DMS79 (cell line): ENCODE measurements at places on chromosomes 5 and 9.

- no peak for DNase-seq
Observed at GRCh38 chr9:72649127-72649442, 127.7 kb downstream of the TMC1 start.

- no peak for DNase-seq
Observed at GRCh38 chr9:131259916-131260597, 16.3 kb downstream of the FAM78A start.

GRCh38 chr9:129258823-129259301 lies 80.8 kb upstream of the IER5L start:
- DNase-seq = no peak

GRCh38 chr5:124745928-124746915 lies at the start of gene ZNF608:
Gene ZNF608, minus strand, starts transcription at chr5:124746639. Its CDS starts 1,650 bp downstream, at chr5:124744989.
- DNase-seq = no peak

DNA sequence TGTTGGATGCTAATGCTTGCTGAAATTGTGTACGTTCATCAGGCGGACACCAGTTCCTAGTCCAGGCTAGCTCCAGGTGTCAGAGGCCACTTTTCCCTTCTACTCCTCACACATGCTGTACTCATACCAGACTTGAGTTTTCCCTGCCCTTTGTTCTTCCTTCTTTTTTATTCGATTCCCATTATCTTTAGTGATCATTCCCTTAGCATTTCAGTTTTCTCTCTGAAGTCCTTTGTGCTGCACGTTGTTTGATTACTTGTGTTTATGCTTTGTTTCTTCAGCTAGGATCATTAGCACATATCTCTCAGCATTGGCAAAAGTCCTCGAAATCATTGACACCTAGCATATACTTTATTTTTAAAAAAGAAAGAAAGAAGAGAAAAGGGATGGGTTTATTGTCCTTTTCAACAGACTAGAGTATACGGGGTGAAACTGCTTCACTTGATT lies 409 bp upstream of the COX7C start:
- no peak for DNase-seq

GRCh38 chr5:179905161-179905560 lies 2.5 kb downstream of the TBC1D9B start:
- no peak for DNase-seq

GRCh38 chr5:37839407-37840052 lies at the start of gene GDNF:
Gene GDNF, minus strand, starts transcription at chr5:37840041. Its CDS starts 5,245 bp downstream, at chr5:37834796.
- DNase-seq = no peak

GRCh38 chr9:121857928-121858327 lies 206.5 kb downstream of the DAB2IP start:
- peak; percentile 72 for DNase-seq

DNA sequence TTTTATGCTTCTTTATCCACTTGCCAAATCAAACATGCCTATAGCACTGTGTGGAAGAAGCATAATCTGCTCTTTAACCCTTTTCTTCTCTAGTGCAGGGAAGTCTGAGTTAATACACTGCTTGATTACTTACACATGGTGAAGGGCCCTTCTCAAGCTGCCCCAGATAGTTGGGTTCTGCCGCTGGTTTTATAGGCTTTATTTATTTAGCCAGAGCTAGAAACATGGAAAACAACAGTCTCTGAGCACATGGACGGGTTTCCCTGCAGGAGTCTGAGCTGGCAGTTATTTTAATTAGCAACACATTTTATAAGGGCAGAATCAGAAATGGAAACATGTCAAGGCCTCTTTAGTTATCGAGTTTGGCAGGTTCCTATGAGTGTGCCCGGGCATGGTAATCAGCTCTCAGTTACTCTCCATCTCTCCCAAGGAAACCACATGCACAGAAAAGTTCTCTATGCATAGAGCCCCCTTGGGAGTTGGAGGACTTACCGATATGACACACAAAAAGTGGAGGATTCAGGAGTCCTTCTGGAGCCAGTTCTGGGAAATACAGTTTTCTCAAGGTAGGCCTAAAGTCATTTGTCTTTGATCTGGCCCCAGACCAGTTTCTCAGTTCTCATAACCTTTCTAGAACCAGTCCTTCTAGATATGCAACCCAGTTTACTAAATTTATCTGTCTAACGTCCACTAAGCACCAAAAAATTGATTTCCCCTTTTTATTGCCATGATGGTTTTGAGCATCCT lies 564.8 kb downstream of the ACTL7B start:
- no peak for DNase-seq

- DNase-seq = no peak
Observed at GRCh38 chr9:94903961-94904421, 177.5 kb downstream of the AOPEP start.

- DNase-seq = no peak
Observed at GRCh38 chr5:151795426-151795825, 23.7 kb downstream of the G3BP1 start.

DNA sequence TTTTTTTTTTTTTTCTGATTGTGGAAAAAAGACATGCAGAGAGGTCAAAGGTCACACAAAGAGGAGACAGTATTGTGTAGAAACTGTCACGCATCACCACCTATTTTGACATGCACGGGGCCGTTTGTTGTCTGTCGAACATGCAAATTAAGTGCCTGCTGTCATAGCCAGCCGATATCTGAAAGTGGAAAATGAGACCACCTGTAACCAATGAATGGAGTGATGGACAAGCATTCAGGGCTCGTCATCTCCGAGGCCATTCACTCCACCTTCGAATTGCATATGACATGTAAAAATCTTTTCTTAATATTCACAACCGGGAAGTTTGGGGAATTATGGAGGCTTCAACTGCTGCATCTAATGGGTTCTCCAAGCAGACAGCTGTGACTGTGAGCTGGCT lies 512.2 kb upstream of the ADAMTS16 start:
- no peak for DNase-seq
